Stimulated activated CD4-positive, alpha-beta T cell treated with anti-CD3 and anti-CD28 coated beads, Interleukin-15, amount 100 ng/mL, for 1 hour (primary cell): ENCODE measurements at places on chromosomes 13 and 19.
A peak's percentile ranks its signal among the peaks of the same experiment; 100 is the strongest.

DNA sequence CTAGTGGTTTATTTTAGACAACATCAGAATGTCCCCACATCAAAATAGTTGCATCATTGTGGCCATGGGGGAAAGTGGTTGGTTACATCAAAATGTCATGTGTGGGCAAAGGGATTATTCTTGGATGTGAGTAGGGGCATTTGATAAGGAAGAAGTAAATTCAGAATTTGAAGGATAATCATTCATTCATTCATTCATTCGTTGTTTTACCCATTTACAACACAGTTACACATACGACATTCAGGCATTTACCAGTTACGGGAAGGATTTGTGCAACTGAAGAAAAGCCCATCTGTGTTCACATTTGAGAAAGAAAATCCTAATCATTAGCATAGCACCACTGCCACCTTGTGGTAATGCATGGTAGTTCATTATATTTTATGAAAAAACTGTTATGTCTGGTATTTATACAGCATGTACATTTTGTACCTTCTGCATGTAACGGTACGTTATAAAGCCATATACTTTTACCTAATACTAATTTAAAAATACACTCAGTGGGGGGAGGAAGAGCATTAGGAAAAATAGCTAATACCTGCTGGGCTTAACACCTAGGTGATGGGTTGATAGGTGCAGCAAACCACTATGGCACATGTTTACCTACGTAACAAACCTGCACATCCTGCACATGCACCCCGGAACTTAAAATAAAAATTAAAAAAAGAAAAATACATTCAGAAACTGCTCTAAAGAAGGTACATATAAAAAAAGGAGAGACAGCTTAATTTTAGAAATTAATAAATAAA, 62.1 kb downstream of the DGKH start:
- no peak for DNase-seq

DNA sequence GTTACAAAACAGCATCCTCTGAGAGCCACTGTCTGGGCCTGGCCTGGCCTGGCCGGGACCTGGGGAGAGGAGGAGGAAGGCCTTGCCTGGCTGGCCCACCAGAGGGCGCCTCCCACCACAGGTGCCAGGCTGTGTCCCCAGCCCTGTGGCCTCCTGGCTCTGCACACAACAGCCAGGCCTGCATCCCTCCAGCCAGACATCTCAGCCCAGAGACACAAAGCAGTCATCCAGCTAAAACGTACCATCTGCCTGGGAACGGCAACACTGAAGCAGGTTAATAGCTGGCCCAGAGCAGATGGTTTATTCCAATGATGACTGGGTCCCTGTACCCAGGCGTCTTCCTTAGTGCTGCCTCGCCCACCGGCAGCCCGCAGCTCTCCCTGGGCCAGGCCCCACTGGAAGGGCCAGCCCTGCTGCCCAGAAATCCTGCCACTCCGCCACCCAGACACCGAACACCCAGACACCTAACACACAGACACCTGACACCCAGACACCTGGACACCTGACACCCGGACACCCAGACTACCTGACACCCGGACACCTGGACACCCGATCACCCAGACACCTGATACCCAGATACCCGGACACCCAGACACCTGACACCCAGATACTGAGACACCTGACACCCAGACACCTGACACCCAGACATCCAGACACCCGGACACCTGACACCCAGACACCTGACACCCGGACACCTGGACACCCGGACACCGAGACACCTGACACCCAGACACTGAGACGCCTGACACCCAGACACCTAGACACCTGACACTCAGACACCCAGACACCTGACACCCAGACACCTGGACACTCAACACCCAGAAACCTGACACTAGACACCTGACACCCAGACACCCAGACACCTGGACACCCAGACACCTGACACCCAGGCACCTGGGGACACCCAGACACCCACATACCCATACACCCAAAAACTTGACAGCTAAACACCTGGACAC, 20.1 kb downstream of the C19orf12 start:
- DNase-seq: peak; percentile 80

DNA sequence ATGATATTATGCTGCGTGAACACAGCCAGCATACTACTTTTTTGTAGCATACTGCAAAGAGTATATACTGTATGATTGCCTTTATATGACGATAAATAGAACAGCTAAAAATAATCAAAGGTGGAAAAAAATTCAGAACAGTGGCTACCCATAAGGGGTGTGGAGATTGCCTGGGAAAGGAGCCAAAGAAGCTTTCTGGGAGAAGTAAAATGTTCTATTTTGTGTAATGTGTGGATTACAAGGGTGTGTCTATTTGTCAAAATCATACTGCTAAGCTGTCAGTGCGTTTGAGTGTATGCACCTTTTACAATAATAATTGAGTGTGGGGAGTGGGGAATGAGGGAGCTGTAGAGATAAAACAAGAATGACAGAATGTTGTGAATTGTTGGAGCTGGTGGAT, 45.2 kb upstream of the MTIF3 start:
- no peak for DNase-seq

GRCh38 chr13:21061029-21061763, at the start of gene LATS2:
LATS2 (minus strand) TSS chr13:21061586; CDS start chr13:21046026, 15,560 bp downstream.
- peak; percentile 26 for DNase-seq

DNA sequence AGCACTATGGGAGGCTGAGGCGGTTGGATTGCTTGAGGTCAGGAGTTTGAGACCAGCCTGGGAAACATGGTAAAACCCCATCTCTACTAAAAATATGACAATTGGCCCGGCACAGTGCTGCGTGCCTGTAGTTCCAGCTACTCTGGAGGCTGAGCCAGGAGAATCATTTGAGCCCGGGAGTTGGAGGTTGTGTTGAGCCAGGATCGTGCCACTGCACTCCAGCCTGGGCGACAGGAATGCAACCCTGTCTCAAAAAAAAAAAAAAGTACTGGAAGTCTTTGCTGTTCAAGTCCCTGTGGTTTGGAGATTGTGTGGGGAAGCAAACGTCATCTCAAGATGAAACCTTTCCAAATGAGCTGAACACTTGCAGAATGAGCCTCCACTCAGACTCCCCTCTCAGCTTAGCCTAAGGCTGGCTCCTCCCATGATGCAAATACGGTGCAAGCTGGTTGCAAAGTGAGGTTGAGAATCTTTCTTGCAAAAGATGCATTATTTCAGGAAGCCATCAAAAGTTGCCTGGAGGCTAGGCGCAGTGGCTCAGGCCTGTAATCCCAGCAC, 46.2 kb downstream of the MYO9B start:
- DNase-seq: no peak

DNA sequence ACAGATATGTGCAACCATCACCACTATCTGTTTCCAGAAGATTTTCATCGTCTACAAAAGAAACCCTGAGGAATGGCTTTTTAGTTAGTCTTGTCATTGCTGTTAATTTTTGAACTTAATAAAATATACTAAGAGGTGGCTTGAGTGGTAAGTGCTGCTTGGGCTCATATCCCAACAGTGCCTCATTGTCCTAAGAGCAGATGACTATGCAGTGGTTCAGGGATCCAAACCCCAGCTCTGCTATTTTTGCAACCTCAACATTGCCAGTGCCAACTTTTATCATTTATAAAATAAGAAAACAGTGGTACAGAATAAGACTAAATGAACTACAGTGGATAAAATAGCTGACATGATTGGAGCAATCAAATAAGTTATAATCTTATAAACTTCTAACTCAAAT, 123.2 kb upstream of the SLC7A1 start:
- no peak for DNase-seq

DNA sequence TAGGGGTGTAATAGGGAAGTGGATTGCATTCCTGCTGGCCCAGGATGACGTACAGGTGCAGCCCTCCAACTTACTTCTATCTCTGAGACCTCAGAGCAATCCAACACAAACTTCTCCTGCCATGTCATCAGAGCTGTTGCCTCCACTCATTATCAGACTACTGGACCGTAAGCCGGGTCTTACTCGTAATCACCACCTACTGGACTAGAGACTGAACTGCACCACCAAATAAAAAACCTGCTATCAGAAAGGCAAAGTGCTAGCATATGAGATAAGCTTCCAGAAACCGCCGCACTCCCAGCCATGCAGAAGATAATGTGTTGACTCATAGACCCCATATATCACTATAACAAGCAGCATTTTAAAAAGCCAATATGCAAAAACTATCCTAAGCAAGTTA, 102.0 kb downstream of the SLITRK1 start:
- DNase-seq: no peak

- no peak for DNase-seq
These were observed 10.4 kb downstream of the DEDD2 start for GRCh38 chr19:42206871-42207755.

DNA sequence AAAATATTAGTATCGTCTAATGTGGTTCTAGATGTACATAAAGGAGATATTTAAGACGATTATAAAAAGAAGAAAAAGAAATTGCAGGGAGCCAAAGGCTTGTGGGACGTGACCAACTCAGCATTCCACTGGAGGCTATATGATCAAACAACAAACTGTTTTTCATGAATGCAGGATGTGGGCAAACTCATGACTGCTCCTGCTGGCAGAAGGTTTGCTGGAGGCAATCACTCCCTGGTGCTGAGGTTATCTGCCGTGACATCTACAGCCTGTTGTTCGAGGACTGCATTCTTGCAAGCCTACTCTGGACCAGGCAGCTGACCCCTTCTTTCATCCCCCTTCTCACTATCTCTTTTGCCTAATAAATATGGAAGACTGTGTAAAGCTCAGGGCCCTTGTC, 518.1 kb downstream of the UQCRFS1 start:
- DNase-seq: no peak

GRCh38 chr19:23098286-23098685, 18.5 kb upstream of the ZNF730 start:
- DNase-seq: no peak

DNA sequence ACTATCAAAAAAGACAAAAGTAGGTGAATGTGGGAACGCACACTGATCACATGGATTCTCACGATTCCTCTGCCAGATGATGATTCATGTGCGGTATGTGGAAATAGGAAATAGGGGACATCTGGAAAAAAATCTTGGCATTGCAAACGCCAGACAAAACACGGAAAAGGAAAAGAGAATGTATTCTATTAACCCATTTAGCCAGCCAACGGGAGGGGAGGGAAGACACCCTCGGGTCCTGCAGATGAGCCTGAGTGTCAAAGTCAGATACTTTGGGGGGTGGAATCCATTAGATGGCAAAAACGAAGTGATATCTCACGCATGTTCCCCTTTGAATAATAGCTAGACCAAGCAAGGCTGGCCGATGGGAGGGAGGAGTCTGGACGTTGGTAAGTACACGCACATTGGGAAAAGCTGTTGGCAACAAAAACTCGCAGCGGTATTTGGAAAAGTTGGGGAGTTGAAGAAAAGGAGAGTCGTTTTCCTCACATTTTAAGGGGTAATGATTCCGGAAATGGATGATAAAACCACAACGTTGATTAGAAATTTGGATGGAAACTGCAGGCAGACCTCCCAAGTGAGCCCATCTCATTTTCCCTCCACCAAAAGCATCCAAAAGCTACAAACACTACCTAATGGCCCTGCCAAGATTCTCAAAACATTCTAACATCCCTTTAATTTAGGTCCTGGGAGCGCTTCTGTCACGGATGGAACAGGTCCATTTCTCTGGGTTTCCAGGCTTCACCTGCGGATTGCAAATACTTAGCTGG, 73.6 kb downstream of the COL4A1 start:
- no peak for DNase-seq

- no peak for DNase-seq
These were observed 60.0 kb downstream of the TEX29 start for GRCh38 chr13:111380431-111380830.

GRCh38 chr13:44096901-44097300, 217.2 kb downstream of the LACC1 start:
- no peak for DNase-seq

- DNase-seq: no peak
These were observed 18.3 kb downstream of the RASA3 start for GRCh38 chr13:114114006-114114640.

- no peak for DNase-seq
These were observed 68.1 kb upstream of the PCDH8 start for GRCh38 chr13:52916486-52916990.

- peak; percentile 37 for DNase-seq
These were observed at the start of gene KCNK6 for GRCh38 chr19:38319421-38320258. KCNK6 (plus strand) TSS chr19:38319845; CDS start chr19:38319951, 106 bp downstream.

GRCh38 chr13:76890021-76890420, 3.8 kb upstream of the KCTD12 start:
- no peak for DNase-seq

DNA sequence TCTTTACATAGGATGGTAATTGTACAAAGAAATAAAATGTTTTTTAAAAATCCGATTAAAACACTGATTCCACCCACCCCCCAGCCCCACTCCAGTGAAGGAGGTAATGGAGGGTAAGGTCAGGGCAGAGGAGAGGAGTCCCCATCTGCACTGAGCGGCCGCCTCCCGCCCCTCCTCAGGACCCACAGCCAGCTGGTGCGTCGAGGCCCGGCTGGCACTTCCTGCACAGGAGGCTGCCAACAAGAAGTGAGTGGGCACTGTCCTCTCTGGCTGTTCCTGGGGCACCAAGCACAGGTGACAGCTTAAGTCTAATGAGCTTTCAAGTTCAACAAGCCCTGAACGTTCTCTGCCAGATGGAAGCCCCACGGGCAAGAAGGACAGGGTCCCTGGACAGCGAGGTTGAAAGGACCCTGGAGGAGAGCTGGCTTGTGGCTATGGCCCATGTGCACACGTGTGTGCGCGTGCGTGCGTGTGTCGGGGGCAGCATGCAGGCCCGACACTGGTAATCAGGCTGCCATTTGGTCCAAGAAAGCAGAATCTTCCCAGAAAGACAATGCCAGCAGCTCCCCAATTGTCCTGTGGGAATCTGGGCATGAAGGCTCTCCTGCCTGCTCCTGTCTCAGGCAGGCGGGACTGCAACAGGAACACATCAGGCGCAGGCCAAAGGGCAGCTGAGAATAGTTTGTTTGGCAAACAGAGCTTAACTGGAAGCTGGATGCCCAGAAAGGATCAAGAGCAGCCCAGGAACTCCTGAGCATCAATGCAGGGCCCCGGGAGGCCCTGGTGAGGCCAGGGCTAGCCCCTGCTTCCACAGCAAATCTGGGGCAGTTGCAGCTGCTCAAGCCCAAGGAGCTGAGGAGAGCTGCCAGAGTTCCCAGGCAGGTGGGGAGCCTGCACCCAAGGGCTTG, 15.1 kb upstream of the EPHX3 start:
- DNase-seq: no peak

GRCh38 chr13:72004784-72005374, 137.9 kb upstream of the DACH1 start:
- no peak for DNase-seq

GRCh38 chr13:100209857-100210825, 121.2 kb downstream of the PCCA start:
- DNase-seq: no peak

GRCh38 chr19:30719999-30720345, 347.8 kb downstream of the ZNF536 start:
- DNase-seq: no peak

- no peak for DNase-seq
These were observed 16.5 kb downstream of the LRCH1 start for GRCh38 chr13:46569456-46569855.

- no peak for DNase-seq
These were observed 617 bp upstream of the IQCN start for GRCh38 chr19:18274781-18275356.

GRCh38 chr13:113660066-113660465, 2.1 kb upstream of the ATP4B start:
- no peak for DNase-seq

GRCh38 chr19:34461375-34462100, 20.0 kb upstream of the WTIP start:
- DNase-seq: no peak
